Lower lobe of right lung (tissue), 2 donors: ENCODE measurements at places on chromosomes 4 and X.

- no peak for DNase-seq
These were observed 44.5 kb upstream of the PGRMC2 start for GRCh38 chr4:128332081-128332480.

- no peak for DNase-seq
These were observed 79.5 kb upstream of the SLIT2 start for GRCh38 chr4:20172070-20172760.

DNA sequence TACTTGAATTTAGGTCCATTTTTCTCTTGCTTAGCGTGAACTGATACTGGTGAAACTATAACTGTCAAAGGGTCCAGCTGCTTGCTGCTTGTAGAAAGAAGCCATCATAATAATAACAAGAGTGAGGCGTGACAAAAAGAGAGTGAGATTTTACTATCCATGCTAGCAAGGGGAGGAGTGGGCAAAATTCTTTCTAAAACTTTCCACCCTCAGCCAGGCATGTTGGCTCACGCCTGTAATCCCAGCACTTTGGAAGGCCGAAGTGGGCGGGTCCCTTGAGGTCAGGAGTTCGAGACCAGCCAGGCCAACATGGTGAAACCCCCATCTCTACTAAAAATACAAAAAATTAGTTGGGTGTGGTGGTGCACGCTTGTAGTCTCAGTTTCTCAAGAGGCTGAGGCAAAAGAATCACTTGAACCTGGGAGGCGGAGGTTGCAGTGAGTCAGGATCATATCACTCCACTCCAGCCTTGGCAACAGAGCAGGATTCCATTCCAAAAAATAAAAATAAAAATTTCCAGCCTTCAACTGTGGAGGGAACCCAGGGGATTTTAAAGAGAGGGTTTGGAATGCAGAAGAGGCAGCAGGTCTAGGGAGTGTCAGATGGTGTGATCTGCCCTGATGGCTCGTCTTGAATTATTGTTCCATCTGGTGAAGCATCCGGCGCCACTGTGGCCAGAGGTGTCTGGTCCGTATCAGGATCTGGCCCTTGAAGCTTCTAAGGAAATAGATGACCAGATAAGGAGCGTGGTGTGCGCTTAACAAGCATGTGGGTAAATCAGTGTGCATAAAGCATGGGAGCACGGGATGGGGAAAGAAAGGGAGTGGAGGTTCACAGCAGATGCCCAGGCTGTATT lies 51.8 kb downstream of the LRP2BP start:
- DNase-seq, result no peak

- no peak for DNase-seq
These were observed 128.2 kb downstream of the CBR4 start for GRCh38 chr4:168881781-168882420.

DNA sequence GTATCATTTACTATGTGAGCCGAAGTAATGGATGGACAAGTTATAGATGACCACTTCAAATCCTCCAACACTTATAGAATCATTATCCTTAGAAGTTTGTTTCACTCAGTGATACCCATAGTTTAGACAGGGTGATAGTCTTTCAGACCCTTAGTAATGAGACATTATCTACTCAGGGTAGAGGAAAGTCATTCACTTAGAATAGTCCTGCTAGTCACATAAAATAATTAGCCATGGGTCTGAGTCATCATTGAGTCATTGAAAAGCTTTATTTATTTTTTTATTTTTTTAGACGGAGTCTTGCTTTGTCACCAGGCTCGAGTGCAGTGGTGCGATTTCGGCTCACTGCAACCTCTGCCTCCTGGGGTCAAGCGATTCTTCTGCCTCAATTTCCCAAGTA lies 321.7 kb upstream of the FSTL5 start:
- DNase-seq, result no peak

- no peak for DNase-seq
These were observed 158.9 kb downstream of the MID1IP1 start for GRCh38 chrX:38960137-38960536.
